AG04449 (cell line): ENCODE measurements at places on chromosomes 7 and 10.

GRCh38 chr10:44766631-44767030, 144.5 kb upstream of the TMEM72 start:
- DNase-seq: no peak

DNA sequence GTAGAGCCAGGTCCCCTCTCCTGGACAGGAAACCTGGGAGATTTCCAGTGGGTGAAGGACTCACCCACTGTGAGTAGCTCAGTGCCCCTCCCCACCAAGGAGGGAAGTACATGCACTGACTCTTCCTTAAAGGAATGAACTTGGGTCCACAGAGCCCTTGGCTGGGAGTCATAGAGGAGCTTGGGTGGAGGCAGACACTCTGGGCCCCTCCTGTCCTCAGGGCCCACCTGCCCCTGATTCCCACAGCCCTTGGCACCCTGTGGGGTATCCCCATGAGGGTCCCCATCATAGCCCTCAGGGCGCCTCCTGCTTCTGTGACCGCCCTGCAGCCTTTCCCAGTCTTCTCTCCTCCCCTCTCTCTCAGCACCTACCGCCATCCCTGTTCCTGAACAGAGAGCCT, 3.7 kb downstream of the EN2 start:
- no peak for DNase-seq

DNA sequence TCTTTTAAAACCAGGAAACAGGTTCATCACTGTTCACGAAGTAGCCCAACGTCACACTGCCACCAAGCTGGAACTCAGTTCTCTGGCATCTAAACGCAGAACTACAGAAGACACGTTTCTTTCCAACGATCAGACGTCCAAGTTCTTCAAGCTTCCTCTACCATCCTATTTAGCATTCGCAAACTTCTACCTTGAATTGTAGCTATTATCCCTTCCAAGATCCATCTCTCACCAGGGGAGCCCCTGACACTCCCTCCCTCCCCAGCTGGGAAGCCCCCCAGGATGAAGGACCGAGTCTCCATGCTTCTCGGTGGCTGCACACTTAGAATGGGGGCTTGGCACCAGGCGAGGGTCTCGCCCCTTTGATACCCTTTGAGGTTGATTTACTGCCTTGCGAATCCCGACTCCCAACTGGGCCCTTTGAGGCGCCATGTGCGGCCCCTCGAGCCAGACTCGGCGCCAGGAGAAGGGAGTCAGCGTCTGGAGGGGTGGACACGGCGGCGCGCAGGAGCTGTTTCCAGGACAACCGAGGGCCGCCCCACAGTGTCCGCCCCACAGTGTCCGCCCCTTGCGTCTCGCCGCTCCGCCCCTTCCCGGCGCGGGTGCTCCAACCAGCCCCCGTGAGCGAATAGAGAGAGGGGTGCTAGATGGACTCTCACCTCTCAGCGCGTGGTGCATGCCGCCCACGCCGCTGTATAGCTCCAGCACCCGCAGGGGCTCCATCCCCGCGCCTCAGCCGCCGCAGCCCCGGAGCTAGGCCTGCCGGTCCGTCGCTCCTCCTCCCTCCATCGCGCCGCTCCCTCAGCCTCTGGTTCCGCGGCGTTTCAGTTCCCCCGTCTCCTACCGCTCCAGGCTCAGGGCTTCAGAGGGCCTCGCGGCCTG, at the start of gene TRDMT1:
Gene TRDMT1, minus strand, starts transcription at position 761 of the 882 bp plus-strand sequence. Its CDS starts 38 bp downstream, at position 723.
- no peak for DNase-seq

DNA sequence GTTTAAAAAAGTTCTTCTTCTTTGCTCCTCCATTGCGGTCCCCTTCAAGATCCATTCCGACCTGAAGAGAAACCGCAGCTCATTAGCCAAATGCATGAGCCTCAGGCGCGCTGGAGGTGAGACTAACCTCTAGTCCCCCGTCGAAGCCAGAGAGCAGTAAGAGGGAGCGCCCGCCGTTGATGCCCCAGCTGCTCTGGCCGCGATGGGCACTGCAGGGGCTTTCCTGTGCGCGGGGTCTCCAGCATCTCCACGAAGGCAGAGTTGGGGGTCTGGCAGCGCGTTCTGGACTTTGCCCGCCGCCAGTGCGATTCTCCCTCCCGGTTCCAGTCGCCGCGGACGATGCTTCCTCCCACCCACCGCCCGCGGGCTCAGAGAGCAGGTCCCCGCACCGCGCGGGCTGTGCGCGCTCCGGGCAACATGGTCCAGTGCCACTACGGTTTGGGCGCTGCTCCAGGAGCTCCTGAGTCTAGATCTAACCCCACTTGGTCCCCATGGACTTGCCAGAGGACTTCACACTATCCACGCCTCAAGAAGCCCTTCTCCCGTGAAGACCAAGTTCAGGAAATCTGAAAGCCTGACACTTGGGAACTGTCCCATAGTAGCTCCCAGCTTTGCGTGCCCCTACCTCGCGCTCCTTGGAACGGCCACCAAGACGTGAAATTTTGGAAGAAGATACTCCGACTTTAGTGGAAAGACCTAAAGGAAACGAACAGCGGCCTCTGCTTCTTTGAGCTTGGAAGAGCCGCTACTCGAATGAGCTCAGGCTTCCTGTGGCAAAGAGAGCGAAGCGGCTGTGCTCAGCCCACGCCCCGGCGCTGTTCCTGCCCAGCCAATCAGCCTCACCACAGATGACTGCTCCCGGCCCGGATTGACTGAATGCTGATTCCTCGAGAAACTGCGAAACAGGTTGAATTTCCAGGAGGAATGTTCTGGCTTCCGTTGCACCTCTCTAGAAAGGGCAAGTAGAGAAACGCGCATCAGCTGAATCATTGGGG, at the start of gene ABCB1:
Gene ABCB1, minus strand, starts transcription at position 755 of the 995 bp plus-strand sequence. Its CDS starts 700 bp downstream, at position 55.
- DNase-seq: no peak

- DNase-seq: no peak
Observed at GRCh38 chr10:26090762-26091161, 125.8 kb upstream of the GAD2 start.

GRCh38 chr10:62457598-62457997, 83.4 kb downstream of the ZNF365 start:
- no peak for DNase-seq

GRCh38 chr10:4609251-4609650, 216.8 kb upstream of the AKR1E2 start:
- no peak for DNase-seq

DNA sequence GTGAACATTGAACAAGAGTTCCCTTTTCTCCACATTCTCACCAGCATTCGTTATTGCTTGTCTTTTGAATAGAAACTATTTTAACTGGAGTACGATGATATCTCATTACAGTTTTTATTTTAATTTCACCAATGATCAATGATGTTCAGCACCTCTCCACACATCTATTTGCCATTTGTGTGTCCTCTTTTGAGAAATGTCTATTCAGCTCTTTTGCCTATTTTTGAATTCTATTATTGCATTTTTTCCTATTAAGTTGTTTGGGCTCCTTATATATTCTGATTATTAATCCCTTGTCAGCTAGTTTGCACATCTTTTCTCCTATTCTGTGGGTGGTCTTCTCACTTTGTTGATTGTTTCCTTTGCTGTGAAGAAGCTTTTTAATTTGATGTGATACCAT, 241.1 kb upstream of the CTBP2 start:
- DNase-seq: no peak

DNA sequence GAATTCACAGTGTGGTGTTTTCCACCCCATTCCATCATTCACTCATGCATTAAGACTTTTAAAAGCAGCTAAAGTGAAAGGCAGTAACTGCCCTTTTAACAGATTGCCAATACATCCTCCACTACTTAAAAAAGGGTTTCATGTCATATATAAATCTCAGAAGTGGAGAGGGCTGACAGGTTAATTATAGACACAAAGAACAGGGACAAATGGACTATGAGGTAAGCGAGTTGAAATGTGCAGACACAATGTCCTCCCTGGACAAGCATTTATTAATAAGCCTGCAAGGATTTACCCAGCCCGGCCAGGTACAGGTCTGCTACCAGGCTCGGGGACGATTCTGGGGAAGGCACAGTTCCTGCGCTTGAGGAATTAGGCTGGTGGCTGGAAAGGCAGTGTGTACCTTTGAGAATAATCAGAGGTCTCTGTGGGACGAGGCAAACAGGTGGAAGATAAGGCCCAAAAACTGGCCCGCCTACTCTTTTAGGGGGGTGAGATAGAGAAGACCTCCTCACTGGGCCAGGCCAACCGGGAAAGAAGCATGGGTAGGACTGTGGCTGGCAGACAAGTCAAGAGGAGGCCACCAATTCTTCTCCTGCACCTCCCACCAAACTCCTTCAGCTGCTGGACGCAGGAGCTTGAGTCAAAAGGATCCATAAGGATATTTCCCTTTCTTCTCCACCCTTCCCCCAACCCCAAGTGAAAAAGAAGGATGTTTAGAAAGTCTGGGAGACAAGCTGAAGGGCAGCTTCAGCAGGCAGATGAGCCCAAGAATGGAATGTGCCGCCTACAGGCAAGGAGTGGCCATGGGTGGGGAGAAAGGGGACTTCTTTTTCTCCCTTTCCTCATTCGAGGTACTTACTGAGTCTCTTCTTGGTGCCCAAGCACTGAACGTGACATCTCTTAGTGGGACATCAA, 1.5 kb downstream of the PDLIM1 start:
- DNase-seq: no peak

GRCh38 chr10:122678266-122678665, 21.4 kb downstream of the C10orf120 start:
- DNase-seq: no peak

GRCh38 chr7:134443396-134444070, 15.4 kb downstream of the AKR1B1 start:
- DNase-seq: no peak

GRCh38 chr10:85927952-85928665, 438.5 kb downstream of the GRID1 start:
- no peak for DNase-seq

DNA sequence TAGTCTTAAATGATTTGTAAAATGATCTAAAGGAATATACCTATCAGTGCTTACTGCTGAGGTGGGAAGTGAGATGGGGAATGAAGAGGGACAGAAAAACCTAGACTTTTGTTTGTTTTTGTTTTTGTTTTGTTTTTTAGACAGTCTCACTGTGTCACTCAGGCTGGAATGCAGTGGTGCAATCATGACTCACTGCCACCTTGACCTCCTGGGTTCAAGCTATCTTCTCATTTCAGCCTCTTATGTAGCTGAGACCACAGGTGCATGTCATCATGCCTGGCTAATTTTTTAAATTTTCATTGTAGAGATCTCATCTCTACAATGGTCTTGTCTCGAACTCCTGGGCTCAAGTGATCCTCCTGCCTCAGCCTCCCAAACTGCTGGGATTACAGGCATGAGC, 116.4 kb upstream of the SEM1 start:
- DNase-seq: no peak

DNA sequence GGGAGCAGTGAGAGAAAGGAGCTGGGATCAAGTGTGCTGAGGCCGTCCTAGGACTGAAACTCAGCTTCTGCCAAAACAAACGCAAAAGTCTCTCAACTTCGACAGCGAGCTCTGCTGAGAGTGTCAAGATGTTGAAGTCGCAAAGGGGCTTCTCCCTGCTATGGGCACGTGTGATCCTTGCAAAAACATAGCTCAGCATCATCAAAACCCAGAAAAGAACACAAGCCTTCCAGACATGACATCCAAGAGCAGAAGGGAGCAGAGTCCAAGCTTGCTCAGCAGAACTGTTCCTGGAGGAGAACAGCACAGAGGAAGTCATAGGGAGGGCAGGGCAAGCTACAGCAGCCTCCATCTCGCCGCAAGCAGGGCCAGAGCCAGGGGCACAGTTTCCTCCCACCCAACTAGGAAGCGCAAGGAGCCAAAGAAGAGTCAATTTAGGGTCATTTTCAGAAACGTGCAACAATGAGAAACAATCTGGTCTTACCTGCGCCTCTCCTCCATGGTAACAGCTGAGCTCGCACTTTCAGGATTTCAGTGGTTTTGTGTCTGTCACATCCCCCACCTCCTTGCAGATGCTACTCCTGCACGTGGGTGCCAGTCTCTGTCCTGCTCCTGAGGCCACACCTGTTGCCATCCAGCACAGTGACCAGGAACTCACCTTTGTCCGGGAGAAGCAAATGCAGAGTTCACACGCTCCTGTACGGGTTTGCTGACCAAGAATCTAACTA, 113.9 kb downstream of the DIP2C start:
- DNase-seq: no peak

DNA sequence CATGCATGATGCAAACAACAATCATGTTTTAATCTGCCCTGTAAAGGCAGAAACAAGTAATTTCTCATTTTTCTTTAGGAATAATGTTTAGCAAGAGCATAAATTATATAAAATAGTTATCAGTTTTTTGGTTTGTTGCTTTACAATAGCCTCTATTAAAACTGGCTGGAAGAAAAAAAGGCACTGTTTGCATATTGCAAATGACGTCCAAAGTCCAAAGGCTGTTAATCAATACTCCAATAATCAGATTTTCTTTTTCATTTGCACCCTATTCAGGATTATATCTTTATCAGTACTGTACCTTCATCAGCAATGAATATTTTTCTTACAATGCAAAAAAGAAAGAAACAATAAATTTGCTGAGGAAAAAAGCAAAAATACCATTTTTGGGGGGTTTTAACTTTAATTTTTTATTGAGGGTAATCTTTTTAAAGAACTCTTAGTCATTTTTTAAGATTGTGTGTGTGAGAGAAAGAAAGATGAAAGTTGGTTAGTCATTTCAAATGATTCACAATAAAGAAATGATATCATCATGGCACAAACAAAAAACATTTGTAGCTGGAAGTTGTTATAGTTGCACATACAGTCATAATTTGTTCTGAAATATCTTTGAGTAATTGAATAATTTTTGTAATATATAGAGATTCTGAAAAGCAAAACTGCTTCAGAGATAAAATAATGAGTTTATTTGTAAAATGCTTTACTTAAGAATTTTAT, 44.4 kb upstream of the AKR1C2 start:
- DNase-seq: no peak

DNA sequence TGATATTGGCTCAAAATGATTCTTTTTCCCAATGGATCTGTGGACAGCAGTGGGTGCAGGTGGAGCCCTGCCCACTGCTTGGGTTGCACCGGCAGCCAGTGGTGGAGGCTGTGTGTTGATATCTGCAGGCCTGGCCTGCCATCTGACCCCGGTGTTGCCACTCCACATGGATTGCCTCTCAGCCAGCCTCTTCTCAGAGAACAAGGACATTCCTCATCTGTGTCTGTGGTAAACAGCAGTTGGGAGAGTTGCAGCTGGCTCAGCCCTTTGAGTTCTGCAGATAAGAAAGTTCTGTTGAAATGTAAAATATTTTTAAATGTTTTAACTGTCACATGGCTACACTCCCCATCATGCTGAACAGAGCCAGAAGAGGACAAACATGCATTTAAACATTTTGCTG, 374.9 kb upstream of the CELF2 start:
- DNase-seq: no peak

- no peak for DNase-seq
Observed at GRCh38 chr10:64098994-64099393, 577.8 kb downstream of the REEP3 start.

GRCh38 chr10:20065814-20066213, 249.6 kb downstream of the PLXDC2 start:
- no peak for DNase-seq

- DNase-seq: no peak
Observed at GRCh38 chr7:78039790-78040776, 241.5 kb downstream of the PHTF2 start.

DNA sequence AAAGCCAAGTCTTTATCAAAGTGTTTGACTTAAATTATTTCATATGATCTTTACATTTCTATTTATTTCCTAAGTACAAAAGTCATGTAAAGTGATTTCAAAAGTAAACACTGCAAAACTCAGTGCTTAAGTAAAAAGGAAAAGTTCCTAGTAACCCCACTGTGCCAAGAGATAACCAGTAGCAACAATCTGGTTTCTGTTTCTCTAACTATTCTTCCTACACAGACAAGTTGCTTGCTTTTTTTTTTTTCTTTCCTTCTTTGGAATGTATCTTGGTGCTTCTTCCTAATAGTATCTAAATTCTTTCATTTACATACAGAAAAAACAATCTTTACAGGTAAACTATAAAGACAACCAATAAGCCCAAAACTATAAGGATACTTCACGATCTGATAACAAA, 3.1 kb downstream of the JCAD start:
- no peak for DNase-seq

- peak; percentile 87 for DNase-seq
Observed at GRCh38 chr7:112143582-112143981, 62.6 kb downstream of the DOCK4 start.
